ENCODE measurements at places on chromosomes 2 and 18.

GRCh38 chr18:50315100-50315871 is 27.8 kb upstream of the CXXC1 start:
- no peak for DNase-seq

- DNase-seq: no peak
Observed at GRCh38 chr18:50558948-50559751, 737 bp upstream of the MAPK4 start.

DNA sequence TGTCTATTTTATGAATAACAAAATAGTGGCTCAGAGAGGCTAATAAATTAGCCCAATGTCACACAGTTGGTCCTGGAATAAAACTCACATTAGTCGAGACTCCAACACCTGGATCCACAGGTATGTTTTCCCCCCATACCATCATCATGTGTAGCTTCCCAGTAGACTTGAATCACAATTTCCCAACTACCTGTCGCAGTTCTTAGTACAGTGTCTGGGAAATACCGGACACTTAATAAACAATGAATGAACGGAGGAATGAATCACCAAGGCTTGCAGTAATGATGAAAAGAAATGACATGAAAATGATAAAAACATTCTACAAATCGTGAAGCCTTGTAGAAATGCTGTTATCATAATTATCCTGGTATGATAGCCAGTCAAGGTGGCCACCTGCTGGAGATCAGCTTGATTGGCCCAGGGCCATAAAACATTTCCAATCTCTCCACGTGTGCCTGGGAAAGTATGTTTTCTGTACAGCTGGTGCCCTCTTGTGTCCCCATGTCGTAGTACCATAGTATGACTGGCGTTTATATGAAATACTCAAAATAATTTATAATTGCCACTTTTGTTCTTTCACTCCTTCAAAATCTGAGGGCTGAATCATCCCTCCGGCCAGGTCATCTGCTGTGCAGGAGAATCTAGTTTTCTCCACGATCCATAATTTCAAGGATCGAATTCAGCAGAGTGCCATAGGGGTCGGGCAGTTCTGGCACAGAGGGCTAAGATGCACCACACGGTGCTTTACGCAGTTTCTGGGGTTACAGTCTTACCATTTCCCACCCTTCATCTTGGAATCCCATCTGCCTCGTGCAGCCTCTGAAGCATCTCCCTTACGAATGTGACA is 95.4 kb downstream of the LAMA1 start:
- no peak for DNase-seq

- DNase-seq: no peak
Observed at GRCh38 chr2:198880986-198881385, 576.8 kb downstream of the SATB2 start.

- no peak for DNase-seq
Observed at GRCh38 chr2:15169326-15170069, 391.6 kb downstream of the NBAS start.

DNA sequence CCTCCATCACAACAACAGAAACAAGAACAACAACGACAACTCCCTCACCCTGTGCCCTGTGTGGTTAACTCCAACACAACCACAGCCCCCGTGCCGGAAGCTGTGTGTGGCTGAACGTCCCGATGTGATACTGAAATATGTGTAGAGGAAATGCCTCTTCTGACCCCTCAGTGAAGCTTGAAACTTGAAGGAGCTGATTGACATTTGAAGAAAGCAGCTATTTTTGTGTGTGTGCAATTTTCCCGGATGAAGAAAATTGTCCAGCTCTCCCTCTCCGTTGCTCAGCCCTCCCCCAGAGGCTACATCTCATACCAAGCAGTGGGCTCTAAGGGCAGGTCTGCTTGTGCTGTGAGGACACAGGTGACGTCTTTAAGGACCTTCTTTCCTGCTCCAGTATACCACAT is 173.8 kb downstream of the ICOS start:
- DNase-seq: peak; percentile 60

- DNase-seq: no peak
Observed at GRCh38 chr18:63143330-63143771, 176.2 kb downstream of the BCL2 start.

- DNase-seq: no peak
Observed at GRCh38 chr2:191607096-191607495, 70.8 kb upstream of the NABP1 start.

GRCh38 chr2:219533930-219534661 is 9.5 kb downstream of the CHPF start:
- no peak for DNase-seq

GRCh38 chr2:37982147-37982582 is 57.1 kb downstream of the RMDN2 start:
- DNase-seq: peak; percentile 8

DNA sequence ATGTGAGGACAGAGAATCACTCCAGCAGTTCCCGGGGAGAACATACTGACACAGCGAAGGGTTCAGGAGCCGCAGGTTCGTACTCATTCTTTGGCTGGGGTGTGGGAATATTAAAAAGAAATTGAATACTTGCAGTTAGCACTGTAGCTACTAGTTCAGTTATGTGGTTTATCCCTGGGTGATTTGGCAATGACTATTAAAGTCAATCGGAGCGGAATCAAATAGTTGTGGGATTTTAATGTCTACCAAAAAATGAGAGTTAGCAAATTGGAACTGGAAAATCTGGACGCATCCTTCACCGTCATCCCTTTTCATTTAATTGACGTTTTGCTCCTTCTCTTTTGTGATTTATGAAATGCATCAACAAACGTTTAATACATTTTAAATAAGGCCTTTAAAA is 50.8 kb downstream of the GBX2 start:
- DNase-seq: no peak

- DNase-seq: no peak
Observed at GRCh38 chr18:74529811-74530583, 4.3 kb upstream of the CNDP1 start.

GRCh38 chr2:149616681-149617456 is 29.3 kb upstream of the MMADHC start:
- DNase-seq: no peak

- no peak for DNase-seq
Observed at GRCh38 chr2:199739413-199740110, 111.4 kb downstream of the FTCDNL1 start.

- DNase-seq: no peak
Observed at GRCh38 chr2:173739006-173739405, 226.2 kb downstream of the SP3 start.

DNA sequence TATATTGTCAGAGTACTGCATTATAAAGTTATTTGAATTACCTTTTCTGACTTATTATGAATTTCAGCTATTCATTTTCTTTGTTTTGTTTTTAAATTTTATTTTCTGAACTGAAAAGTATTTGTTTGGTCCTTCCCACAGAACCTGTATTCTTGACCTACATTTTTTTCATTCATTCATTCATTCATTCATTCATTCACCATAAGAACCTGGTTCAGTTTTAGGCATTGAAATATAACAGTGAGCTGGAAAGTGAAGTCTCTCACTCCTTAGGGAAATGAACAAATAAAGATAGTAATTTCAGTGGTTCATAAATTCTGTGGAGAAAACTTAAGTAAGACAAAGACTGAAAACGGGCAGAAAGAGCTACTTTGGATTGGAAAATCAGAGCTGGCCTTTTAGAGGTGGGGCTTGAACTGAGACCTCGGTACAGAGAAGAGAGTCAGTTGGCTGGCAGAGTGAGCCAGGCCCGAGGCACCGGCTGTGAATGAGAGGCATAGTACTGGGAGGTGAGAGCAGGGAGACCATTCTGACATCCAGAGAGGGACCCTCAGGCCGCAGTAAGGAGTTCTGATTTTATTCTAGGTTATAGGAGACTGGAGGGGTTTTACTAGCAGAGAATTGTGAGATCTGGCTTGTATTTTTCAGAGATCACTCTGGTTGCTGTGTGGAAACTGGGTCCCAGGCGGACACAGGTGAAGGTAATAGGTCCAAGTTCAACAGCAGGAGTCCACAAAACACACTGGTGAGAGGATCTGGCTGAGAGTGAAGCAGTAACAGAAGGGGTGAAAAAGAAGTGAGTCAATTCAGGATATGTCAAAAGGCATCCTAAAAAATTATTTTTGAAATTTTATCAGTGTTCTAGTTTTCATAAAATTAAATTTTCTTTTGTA is 75.8 kb upstream of the FN1 start:
- DNase-seq: no peak

DNA sequence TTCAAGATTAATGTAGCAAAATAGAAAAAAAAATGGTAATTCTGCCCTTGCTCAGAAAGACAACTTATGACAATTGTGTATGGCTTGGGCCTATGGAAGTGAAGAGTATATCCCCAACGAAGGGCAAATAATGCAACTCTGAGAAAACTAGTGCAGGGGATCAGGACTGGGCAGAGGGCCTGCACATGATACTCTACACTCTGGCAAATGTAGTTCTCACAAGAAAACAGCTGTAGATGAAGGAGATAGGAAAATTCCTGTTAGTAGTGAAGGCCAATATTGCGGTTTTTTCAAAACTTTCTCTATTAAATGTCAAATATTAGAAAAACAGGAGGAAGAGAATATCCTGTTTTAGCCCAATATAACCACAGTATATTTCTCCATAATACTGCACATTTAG is 77.8 kb downstream of the SCN9A start:
- DNase-seq: no peak

GRCh38 chr2:62406573-62407043 is 99.4 kb downstream of the TMEM17 start:
- no peak for DNase-seq

GRCh38 chr2:165161510-165161909 is 42.3 kb downstream of the SCN3A start:
- DNase-seq: no peak

DNA sequence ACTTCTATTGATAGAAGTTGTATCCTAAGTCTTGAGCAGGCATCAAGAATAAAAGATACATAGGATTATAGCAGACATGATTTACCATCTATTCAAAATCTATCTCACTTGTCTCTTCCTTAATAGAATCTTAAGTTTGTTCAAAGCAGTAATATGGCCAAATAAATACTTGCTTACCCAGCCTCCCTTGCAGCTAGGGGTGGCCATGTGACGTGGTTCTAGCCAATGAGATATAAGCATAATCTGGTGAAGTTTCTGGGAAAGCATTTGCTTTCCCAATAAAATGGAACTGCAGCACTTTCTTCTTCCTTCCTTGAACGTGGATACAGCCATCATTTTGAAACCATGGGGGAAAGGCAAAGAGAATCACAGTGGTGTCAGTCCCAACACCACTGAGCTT is 33.7 kb upstream of the SLC1A4 start:
- no peak for DNase-seq
